ENCODE measurements at places on chromosomes 6 and 20.

DNA sequence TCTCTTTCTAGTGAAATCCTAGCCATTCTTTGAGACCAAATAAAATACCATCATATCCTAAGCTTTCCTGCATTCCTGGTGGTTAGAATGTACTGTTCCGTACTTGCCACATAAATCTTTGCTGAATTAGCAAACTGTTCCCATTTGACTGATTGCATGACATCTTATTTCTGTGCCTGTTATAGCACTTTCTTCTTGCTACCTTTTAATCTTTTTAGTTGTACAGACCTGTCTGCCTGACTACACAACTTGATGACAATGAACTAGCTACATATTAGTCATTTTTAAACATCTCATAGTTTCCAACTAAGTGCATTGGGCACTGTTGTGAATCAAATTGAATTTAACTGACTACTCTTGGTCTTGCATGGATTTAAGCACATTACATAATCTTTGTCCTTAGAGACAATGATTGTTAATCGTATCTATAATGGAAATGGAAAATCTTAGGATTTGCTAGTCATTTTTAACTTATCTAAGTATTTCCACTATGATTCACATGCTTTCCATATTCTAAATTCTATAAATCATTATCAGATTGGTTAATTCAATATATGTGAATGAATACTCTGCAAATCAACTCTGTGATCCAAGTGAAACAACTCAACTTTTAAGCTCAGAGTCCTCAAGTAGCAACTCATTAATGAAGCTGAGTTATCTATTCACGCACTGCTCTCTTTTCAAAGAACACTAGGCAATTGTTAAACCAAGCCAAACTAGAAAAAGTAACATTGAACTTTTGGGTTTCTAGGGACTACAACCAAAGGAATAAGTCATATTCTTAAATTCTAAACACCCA lies 109.0 kb downstream of the TNFRSF21 start:
- no peak for DNase-seq

DNA sequence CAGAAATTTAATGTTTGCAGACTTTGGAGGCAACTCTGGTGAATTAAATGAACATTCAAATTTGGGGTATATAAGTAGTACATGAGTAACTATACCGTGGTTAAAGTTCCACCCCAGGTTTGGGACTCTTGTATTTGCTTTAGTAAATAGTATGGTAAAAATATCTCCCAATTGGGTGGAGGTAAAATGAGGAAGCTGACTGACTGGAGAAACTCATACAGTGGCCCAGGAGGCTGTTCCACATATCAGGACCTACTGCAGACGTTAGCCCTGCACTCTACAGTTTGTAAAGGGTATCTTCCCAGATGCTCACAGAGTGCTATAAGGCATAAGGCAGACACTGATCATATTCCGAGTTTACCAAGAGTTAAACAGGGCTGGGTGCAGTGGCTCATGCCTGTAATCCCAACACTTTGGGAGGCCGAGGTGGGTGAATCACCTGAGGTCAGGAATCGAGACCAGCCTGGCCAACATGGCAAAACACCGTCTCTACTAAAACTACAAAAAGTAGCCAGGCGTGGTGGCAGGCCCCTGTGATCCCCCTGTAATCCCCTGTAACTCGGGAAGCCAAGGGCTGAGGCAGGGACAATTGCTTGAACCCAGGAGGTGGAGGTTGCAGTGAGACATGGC lies 53.7 kb downstream of the CPXM1 start:
- DNase-seq = no peak

GRCh38 chr6:119587537-119587936 lies 238.0 kb upstream of the MAN1A1 start:
- DNase-seq = peak; percentile 22

DNA sequence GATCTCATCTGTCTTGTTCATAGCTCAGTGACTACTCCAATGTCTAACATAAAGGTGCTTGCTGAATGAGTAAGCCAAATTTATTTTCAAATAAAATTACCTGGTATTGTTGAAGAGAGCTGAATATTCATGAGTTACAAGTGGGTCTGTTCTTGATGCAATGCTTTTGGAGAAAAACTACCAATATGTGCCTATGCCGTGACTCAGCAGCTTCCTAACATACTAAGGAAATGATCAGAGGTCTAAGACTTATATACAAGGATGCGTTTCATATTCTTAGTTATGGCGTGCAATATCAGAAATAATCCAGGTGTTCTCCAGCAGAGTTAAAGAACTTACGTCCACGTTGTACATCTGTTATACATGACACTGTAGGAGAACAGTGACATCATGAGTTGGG lies 5.1 kb downstream of the FAM120B start:
- no peak for DNase-seq

- DNase-seq = no peak
These were observed 1.7 kb upstream of the TREM1 start for GRCh38 chr6:41288030-41288753.

- no peak for DNase-seq
These were observed 10.7 kb downstream of the TULP4 start for GRCh38 chr6:158322724-158323560.

- no peak for DNase-seq
These were observed 95.2 kb downstream of the JAG1 start for GRCh38 chr20:10578607-10579006.

DNA sequence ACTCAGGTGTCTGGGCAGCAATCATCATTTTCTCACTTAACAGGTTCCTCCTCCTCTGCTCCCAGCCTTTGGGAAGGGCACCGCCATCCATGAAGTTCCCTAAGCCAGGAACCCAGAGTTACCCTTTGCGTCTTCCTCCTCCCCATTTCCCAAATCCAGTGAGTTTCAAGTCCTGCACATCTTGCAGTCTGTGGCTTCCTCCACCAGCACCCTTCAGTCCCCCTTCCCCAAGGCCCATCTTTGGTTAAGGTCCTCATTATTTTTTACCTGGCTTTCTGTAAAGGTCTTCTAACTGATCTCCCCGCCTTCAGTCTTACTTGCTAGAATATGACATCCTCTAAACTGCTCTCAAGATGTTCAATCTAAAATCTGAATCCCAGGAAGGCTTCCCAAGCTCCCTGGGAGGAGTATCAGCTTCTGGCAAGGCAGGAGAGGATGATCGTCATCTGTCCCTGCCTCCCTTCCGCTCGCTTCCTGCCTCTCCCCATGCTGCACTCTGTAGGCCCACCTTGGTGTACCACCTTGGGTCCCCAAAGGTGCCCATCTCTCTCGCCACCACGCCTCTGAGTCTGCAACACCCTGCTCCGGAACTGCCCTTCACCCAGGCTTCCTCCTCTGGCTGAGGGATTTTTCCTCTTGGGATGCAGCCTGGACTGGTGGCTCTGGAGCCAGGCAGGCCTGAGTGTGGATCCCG lies 11.4 kb upstream of the DUSP22 start:
- no peak for DNase-seq

DNA sequence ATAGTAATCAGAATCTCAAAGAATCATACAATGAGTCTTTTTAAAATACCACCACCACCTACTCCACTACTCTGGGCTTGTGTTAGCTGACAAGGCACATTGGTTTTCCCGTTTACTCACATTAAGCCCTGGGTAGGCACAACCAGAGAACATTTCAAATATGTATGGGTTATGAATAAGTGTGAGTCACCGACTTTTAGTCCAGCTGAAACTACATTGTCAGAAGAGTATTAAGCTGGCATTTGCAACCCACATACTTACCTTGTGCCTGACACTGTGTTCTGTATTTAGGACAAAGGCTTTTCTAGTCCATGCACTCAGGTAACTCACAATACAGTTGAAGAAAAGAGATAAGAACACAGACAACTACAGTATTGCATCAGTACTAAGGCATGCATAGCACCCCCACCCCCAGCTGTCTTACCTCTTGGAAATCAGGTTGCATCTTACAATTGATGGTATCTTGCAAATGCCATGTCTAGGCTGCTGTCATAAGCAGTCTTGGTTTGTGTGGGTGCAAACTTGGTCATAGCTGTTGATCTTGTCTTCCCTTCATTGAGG lies 40.3 kb upstream of the AHI1 start:
- peak; percentile 5 for DNase-seq

- no peak for DNase-seq
These were observed 14.7 kb upstream of the IPCEF1 start for GRCh38 chr6:154371281-154371680.

DNA sequence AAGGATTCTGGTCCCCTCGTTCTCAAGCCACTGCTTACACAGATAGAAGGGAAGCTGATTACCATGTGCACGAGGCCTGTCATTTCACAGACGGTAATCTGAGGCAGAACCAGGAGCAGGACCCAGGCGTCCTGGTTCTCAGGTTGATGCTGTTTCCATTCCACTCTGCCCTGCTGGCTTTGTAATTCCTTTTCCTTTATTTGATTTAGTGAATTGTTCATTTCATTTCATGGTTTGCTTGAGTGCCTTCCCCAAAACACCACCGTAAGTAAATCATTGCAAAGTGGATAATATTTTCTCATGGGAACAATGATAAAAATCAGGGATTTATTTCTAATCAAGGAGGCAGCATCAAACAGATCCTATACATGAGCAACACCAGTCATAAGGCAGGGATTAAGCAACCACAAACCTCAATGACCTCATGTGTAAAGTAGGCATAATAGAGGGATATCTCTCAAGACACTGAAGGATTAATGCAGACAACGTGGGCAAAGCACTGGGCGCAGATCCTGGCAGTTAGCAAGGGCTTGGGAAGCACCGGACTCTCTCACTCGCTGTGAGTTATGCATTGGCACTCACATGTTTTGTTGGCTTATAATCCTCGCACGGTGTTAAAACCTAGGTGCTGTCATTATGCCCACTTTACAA lies 229.5 kb upstream of the FOXQ1 start:
- DNase-seq = no peak

Measured in ELF-1 (cell line).